ENCODE measurements at places on chromosomes 6 and 20. TPM values are rescaled to one million over a fixed set of nuclear protein-coding genes. Genes with fewer than 3 reads are reported as not detected.

- no peak for DNase-seq
These were observed 111.1 kb downstream of the IPCEF1 start for GRCh38 chr6:154245506-154245905.

GRCh38 chr6:35599761-35600658 lies 87.3 kb upstream of the TULP1 start:
- no peak for DNase-seq

- no peak for DNase-seq
These were observed 73.6 kb downstream of the SPTLC3 start for GRCh38 chr20:13082378-13082777.

DNA sequence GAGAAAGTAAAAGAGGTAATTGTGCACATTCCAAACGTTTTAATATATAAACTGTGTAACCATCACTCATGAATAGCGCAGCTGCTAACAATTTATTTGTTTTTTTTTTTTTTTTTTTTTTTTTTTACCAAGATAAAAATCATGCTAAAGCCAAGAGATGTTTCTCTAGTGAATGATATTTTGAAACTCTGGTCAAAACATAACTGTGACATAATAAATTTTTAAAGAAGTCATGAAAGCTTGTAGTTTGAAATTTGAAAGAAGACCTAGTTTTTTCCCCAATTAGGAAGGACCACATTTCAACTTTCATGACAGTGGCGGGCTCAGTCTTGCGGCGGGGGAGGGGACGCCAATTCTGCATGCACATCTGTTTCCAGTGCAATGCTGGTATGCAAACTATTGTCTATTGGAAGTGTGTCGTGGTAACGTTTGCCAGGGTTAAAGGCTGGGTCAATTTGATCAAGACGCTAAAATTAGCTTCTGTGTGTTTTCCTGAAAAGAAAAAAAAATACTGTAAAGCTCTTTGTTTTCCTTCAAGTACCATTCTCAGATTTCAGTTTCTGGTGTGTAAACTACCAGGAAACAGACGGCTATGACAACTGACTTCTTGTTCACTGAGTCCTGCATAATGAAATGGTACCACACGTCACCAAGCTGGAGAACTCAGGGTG lies 211.9 kb downstream of the FOXC1 start:
- DNase-seq = no peak

GRCh38 chr6:143536461-143536865 lies 24.9 kb upstream of the FUCA2 start:
- DNase-seq = no peak

The SGK2 gene
- polyA plus RNA-seq = 73.0 TPM
